Peyer's patch (tissue), 4 donors: ENCODE measurements at places on chromosomes 1 and 21.

DNA sequence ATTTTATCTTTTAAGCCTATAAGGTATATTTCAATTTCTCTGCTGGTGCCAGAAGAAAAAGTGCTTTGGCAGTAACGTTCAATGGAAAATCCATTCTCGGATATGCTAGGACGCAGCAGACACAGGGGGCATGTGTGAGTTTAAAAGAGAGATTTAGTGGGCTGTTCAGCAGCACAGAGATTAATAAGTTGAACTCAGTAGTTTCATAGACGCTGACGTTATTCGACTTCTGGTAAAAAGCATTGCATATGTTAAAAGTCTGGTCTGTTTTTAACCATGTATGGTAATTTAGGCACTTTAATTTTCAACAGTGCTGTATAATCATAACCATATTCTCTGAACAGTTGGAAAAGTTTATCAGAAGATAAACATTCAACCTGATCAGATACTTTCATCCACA is 99.6 kb downstream of the ATP6V1G3 start:
- no peaks in the 10 kb centered on the region for H3K27me3 ChIP-seq
- no peak overlapping the region for H3K4me3 ChIP-seq
- no peak overlapping the region for H3K27ac ChIP-seq
- H3K36me3 ChIP-seq: no peaks in the 10 kb centered on the region
- H3K4me1 ChIP-seq: no peaks in the 10 kb centered on the region
- no peak for DNase-seq

DNA sequence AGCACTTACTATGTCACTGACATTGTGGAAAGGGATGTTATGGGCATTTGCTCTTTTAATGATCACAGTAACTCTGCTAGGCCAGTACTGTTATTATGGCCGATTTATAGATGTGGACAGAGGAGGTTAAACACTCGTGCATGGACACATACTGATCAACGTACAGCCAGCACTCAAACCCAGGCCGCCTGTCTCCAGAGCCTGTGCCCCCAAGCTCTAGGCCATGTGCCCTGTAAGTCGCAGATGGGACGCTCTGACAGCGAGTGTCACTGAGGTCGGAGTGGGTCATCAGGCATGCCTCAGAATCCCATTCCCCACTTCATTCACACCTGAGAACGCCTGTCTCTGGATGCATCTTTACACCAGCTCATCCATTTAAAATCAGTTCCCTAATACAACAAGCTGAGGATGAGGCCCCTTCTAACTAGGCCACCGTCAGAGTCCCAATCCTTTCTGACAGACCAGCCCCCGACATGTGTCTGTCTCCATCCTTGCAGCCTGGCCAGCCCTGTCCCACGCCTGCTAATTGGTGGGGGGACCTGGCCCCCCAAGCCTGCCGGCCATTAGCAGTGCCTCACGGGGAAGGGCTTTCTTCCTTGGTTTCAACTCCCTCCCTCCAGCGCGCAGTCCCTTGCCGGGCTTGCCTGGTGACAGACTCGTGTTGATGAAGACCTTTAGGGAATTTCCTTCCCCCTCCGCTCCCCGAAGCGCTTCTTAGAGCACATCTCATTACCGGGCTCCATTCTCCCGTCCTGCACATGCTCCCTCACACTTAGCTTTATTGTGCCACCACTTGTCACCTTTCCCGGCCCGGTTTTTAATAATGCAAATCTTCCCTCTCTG is 436.8 kb downstream of the KIF26B start:
- no peaks in the 10 kb centered on the region for H3K4me1 ChIP-seq
- H3K27ac ChIP-seq: no peak overlapping the region
- no peak overlapping the region for H3K4me3 ChIP-seq
- no peak for DNase-seq

DNA sequence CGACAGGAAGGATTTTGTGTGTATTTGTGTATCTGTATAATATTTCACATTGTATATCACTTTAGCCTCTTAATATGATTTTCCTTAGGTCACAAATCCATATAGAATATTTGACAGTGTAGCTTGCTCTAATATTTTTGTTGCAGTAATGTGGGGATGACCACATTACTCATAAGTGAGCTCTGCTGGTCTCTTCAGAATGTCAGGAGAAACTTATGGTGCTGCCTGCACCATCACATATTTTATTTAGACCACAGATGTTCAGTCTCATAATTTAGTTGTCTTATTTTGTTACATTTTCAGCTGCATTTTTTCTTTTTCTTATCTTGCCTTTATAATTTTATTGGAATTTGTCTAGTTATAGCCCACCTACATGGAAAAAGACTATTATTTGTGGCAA is 205.3 kb downstream of the PBX1 start:
- no peaks in the 10 kb centered on the region for H3K27me3 ChIP-seq
- H3K27ac ChIP-seq: no peak overlapping the region
- H3K4me1 ChIP-seq: no peaks in the 10 kb centered on the region
- no peak overlapping the region for H3K4me3 ChIP-seq

- peak; percentile 8 for DNase-seq
- H3K4me1 ChIP-seq: no peaks in the 10 kb centered on the region
- H3K27ac ChIP-seq: no peak overlapping the region
- H3K27me3 ChIP-seq: no peaks in the 10 kb centered on the region
- no peak overlapping the region for H3K4me3 ChIP-seq
- no peaks in the 10 kb centered on the region for H3K36me3 ChIP-seq
Measured at GRCh38 chr1:227950735-227951346, 3.1 kb upstream of the WNT9A start.

DNA sequence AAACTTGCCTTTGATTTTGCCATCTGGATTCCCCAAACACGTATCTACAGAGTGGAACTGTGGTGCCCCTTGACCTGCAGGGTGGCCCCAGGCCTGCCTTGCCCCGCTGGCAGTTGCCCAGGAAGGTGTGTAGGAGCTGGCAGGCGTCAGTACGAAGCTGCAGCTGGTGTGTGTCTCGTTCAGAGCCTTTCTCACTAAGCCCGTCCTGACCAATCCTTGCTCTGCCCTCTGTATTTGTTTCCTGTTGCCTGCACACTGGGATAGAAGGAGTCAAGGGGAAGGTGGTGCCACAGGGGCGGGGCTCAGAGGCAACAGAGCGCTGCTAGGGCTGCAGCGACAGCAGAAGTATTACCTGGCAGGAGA is 5.2 kb upstream of the VSIG8 start:
- no peak overlapping the region for H3K27ac ChIP-seq
- DNase-seq: peak; percentile 88
- H3K4me3 ChIP-seq: no peak overlapping the region

- DNase-seq: no peak
- H3K27me3 ChIP-seq: no peaks in the 10 kb centered on the region
- H3K4me1 ChIP-seq: no peaks in the 10 kb centered on the region
- no peaks in the 10 kb centered on the region for H3K36me3 ChIP-seq
- H3K4me3 ChIP-seq: no peak overlapping the region
- no peak overlapping the region for H3K27ac ChIP-seq
Measured at GRCh38 chr1:99669821-99670220, 23.9 kb downstream of the PALMD start.

DNA sequence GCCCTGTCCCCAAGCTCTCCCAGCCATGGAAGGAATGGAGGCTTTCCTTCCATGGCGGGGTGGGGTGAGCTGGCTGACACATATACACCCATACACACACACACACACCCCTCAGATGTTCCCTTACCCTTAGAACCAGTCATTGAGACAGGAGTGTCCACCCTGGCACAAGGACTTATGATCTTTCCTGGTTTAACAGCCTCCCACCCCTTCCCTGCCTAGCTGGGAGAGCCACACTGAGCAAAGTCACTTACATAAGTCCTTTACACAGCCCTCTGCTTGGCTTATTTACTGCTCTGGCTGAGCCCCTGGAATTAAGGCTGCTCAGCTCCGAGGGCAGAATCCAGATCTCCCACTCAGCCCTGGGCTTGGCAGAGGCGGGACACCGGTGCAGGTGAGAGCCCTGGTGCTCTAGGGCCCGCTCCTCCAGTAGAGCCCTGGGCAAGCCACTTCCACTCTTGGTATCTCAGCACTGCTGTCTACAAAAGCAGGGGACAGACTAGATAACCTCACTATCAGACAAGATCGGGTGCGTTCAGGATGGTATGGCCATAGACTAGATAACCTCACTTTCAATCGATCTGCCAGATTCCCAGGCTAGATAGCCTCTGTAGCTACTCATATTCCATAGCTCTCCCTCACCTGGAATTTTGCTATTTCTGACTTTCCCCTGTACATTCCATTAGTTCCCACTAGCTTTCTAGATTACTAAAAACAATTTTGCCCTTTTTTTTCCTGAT is 16.7 kb downstream of the SLC6A9 start:
- H3K4me3 ChIP-seq: no peak overlapping the region
- H3K27ac ChIP-seq: peak overlapping the region; percentile 57
- no peaks in the 10 kb centered on the region for H3K27me3 ChIP-seq
- H3K36me3 ChIP-seq: no peaks in the 10 kb centered on the region
- DNase-seq: no peak
- no peaks in the 10 kb centered on the region for H3K4me1 ChIP-seq

- no peak overlapping the region for H3K4me3 ChIP-seq
- no peak for DNase-seq
- no peaks in the 10 kb centered on the region for H3K27me3 ChIP-seq
- H3K4me1 ChIP-seq: no peaks in the 10 kb centered on the region
- no peak overlapping the region for H3K27ac ChIP-seq
Measured at GRCh38 chr1:215081661-215082531, 641 bp upstream of the KCNK2 start.

GRCh38 chr1:161085165-161085564 is 4.2 kb downstream of the NECTIN4 start:
- H3K27me3 ChIP-seq: no peaks in the 10 kb centered on the region
- no peak for DNase-seq
- H3K4me3 ChIP-seq: no peak overlapping the region
- no peaks in the 10 kb centered on the region for H3K36me3 ChIP-seq
- no peaks in the 10 kb centered on the region for H3K4me1 ChIP-seq
- no peak overlapping the region for H3K27ac ChIP-seq

DNA sequence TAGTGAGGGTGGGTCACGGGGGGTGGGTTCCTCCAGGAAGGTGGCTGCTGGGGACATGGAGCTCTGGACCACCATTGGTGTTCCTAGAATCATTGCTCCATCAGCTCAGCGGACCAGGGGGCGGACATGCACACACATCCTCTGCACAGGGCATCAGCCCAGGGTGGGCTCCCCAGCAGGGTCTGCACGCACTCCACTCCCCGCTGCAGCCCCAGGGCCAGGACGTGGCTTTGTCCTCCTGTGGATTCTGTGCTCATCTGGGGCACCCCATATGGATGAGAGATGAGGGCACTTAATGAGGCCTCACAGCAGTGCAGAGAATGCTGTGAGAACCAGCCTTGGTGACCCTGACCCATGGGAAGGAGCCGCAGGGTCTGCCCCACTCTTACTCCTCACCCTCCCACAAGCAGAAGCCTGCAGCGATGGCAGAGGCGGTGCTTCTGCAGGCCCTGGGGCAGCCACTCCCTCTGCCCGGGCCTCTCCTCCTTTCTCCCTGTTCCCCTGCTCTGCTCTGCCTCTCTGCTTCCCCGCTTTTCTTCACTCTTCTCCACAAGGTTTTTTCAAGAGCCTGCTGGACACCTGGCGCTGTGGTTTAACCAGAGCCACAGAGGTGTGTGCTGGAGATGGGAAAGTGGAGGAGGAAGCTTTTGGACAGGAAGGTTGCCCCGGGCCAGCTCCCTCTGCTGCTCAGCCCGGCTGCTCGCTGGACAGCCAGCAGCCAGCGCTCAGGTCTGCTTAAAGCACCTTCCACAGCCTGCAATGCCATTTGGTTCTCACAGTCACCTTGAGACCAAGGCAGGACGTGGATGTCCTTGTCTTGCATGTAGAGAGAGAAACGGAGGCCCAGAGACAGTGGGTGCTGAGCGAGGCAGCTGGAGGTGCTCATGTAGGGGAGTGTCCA is 26.3 kb upstream of the PCBP3 start:
- DNase-seq: peak; percentile 44
- no peaks in the 10 kb centered on the region for H3K36me3 ChIP-seq
- no peaks in the 10 kb centered on the region for H3K27me3 ChIP-seq
- peaks cover 4% of the 10 kb centered on the region for H3K4me1 ChIP-seq
- no peak overlapping the region for H3K27ac ChIP-seq

DNA sequence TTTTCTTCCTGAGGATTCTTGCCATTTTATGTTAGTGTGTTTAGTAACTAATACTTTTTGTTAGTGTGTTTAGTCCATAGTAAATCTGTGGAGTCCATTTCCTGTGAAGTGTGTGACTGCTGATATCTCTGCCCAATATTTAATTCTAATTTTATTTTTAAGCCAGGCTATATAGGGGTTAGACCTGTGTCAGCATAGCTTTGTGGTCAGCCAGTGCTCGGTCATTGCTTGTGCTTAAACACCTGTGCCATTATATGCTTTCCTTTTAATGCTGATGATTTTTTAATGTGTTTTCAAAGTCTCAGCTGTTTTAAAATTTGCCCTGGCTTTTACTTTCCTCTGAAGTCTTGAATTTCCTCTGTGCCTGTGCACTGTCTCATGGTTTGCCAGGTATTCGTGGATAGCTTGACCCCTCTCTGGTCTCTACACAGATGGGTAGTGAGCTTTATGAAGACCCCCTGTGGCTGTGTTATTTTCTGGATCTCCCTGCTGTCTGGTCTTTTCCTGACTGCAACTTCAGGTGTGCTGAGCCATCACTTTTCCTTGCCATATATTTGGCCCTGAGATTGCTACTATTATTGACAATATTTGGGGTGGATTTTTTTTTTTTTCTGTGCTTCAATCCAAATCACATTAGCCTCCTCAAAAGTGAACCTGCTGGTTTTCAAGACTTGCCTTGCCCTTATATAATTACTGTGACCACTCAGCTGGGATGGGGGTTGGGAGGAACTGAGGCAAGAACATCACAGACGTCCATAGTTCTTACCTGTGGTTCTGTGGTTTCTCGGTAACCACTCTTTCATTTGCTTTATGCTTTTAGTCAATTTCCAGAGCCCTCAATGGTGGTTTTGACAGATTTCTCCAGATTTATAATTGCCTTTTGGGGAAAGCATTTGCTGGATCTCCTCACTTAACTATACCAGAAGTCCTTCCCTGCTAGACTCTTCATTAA is 59.6 kb downstream of the RPS6KC1 start:
- no peak overlapping the region for H3K27ac ChIP-seq
- H3K27me3 ChIP-seq: no peaks in the 10 kb centered on the region
- H3K4me1 ChIP-seq: no peaks in the 10 kb centered on the region
- H3K4me3 ChIP-seq: no peak overlapping the region
- peaks cover 6% of the 10 kb centered on the region for H3K36me3 ChIP-seq

GRCh38 chr1:193326296-193326695 is 139.9 kb upstream of the B3GALT2 start:
- no peak for DNase-seq
- H3K4me1 ChIP-seq: no peaks in the 10 kb centered on the region
- H3K27me3 ChIP-seq: no peaks in the 10 kb centered on the region
- no peak overlapping the region for H3K27ac ChIP-seq

GRCh38 chr1:185593271-185593670 is 140.9 kb upstream of the HMCN1 start:
- no peak for DNase-seq
- no peaks in the 10 kb centered on the region for H3K36me3 ChIP-seq
- H3K27me3 ChIP-seq: no peaks in the 10 kb centered on the region
